ENCODE measurements at places on chromosomes 11 and 22.

GRCh38 chr22:40330086-40330485 is 16.2 kb upstream of the ADSL start:
- DNase-seq: no peak

DNA sequence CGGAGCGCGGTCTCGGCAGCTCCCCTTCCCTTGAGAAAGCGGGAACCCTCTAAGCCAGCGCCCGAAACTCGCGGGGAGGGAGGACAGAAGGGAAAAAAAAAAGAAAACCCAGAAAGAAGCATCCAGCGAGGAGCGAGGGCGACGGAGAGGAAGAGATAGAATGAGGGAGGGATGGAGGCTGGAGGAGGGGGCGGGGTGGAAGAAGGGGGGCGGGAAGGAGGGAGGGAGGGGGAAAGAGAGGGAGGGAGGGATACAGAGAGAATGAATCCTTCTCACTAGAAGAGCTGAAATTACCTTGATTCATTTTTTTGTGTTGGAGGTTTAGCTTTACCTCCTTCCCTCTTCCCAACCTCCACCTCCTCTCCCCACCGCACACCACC is 19.3 kb upstream of the BDNF start:
- no peak for DNase-seq

DNA sequence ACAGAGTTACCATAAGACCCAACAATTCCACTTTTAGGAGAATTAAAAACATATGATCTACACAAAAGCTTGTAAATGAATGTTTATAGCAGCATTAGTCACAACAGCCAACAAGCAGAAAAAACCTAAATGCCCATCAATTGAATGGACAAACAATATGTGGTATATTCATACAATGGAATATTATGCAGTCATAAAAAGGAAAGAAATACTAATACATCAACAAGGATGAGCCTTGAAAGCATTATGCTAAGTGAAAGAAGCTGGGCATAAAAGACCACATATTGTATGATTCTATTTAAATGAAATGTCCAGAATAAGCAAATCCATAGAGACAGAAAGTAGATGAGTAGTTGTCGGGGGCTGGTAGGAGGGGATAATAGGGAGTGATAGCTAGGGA is 5.0 kb downstream of the MPZL2 start:
- DNase-seq: no peak

DNA sequence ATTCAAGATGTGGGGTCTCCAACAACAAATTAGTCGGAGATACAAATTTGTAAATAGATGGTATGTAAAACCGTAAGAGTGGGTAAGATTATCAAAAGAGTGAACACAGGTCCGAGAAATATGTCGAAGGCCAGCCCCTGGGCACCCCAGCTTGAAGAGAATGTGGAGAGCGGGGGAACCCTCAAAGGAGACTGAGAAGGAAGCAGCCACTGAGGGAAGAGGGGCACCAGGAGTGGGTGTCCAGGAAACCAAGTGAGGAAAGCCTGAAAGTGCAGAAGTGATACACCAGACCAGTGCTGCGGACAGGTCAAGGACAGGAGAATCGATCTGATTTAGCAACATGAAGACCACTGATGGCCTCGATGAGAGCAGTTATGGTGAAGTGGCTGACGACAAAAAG is 14.4 kb downstream of the APOL5 start:
- DNase-seq: no peak
